Stimulated activated CD4-positive, alpha-beta T cell treated with anti-CD3 and anti-CD28 coated beads, Interleukin-1b, Interleukin-23, amount 100 ng/mL, for 1 hour (primary cell): ENCODE measurements at places on chromosomes 12 and 14.

- DNase-seq: no peak
Measured at GRCh38 chr14:51733147-51733546, 81.4 kb downstream of the FRMD6 start.

DNA sequence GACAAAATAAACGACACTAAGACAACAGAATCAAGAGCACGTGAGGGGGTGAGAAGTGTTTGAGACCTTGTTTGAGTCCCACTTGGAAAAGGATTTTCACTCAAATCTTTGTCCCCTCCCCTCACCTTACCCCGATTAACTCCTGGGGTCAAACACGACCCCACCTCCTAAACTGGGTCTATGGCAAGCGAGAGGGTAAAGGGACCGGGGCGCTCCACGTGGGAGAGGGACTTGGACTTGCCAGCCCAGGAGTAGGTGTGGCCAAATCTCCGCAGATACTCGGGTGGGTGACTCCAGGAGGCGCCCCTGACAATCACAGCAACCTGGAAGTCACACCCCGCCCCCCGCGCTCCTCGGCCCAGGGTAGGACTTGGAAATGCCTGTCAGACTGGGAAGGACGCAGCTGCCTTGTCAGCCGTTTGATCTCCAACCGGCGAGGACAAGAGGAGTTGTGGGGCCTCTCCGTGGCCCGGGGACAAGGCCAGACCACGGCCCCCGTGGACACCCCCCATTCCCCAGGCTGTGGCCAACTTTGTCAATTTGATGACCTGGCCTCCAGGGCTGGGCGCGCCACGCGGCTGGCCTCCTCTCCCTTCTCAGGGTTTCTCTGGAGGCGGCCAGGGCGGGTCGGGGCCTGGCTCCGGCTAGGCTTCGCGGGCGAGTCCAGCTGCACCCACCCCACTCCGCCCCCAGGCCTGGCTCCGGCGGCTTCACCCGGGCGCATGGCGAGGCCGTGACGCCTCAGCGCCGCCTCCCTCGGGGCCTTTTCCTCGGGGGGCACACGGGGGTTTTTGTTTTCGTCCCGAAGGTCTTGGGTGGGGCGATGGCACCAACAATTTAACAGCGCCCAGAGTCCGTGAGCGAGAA, 1.1 kb upstream of the BCL11B start:
- no peak for DNase-seq

DNA sequence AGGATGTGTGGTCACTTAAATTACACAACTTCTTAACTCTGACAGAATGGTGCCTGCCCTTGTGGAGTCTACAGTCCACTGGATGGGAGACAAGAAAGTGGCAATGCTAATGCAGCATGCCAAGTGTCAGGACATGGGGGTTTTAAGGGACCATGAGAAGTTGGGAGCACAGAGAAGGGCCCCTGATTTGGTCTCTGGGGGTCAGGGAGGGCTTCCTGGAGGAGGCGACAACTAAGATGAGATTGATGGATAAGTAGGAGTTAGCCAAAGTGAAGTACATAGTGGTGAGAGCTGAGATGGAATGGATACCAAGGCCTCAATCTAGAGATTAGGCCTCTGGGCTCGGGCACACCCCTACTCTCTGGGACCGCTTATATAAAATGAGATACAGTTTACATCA, 236.7 kb downstream of the CHST11 start:
- no peak for DNase-seq

GRCh38 chr12:13097491-13098011, 5.9 kb downstream of the GSG1 start:
- DNase-seq: no peak

DNA sequence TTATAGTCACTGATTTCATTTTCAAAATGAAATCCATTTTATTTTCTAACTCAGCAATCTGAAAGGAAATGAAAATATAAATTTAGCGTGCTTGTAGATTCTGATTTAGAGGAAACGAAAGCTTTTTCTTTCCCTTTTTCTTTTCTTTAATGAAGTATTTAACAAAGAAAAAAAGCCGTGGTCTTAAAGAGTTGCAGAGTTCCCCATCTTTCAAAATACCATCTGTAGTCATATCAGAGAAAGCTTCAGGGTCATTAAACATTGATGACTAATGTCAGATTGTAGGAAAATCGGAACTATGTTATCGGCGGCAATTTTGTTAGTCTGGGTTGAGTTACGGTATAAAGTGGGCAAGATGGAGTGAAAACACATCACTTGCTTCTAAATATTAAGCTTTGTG, 32.3 kb downstream of the DRAM1 start:
- no peak for DNase-seq

DNA sequence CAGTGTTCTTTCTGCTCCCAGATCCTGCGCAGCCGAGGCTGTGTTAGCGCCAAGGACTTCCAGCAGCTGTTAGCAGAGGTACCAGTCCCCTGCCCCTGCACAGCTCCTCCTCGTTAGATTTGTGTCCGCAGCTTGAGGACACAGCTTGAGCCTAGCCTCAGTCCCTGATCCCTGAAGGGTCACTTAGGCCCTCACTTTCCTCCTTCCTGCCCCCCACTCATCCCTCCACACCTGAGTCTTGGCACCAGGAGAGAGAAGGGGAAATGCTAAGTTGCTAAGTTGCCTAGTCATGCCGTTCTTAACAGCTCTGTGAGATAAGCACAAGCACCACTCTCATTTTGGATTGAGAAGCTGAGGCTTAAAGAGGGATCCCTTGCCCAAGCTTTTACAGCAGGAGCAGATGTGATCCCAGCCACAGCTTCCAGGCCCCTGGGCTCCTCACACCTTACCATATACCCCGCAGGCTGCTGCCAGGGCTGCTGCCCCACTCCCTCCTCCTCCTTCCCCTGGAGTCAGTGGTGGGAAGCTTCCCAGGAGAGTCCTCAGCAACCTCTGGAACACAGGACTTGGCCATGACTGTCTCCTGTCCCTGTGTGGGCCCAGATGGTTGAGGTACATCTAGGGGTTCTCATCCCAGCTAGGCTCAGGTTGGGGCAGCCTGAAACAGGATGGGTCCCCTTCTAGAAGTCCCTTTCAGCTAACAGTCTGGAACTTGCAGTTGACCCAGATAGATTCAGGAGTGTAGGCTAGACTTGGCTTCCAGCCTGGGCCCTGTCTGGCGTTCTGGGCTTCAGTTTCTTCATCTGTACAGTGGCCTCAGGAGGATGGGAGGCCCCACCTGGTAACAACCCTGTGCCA, 975 bp downstream of the OGFOD2 start:
- DNase-seq: no peak

GRCh38 chr12:123142921-123143735, 7.8 kb downstream of the PITPNM2 start:
- no peak for DNase-seq
